ENCODE measurements at places on chromosomes 16 and 17.

GRCh38 chr16:57592591-57593003, 35.8 kb upstream of the ADGRG1 start:
- peak; percentile 49 for DNase-seq

DNA sequence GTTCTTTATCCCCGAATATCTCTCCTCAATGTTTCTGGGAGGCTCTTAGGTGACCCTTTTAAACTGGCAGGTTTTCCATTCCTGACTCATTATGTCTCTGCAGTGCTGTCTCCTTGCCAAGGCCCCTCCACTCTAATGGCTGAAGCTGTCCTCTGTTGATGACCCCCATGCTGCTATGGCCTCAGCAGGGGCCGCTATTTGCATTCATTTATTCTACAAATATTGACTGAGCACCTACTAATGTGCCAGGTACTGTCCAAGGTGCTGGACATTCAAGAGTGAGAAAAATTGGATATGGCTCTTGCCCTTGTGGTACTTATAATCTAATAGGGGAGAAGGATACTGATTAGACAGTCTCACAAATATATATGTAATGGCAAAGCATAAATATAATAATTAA, 55.4 kb downstream of the GP2 start:
- no peak for DNase-seq

DNA sequence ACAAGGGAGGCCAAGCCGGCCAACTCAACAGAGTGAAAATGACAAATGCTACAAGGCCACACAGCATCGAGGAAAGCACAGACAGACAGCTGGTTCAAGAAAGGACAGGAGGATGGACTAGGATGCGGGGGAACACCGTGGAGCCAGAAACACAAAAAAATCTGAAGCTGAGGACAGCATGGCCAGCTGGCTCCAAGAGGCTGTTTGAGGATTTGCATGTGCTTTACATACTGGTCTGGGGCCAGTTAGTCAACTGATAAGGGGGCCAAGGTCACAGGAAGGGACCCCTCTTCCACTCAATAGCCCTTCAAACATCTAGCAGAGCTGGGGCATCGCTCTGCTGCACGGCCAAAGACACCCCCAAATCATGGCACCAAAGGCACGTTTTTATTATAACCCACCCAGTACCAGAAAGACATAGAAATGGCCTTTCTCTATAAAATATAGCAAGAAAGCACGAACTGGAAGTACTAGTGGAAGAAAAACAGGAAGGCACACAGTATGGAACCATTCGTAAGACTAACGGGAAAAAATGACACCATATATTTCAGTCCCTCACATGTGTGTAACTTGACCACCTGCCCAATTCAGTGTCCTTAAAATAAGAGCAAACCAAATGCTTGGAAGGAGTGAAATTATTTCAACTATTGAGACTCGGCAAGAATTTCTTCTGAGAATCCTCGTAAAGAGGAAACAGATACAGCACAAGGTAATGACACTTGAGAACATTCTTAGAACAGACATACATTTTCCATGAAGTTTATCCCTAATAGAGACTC, 7.8 kb upstream of the SRL start:
- DNase-seq: no peak

DNA sequence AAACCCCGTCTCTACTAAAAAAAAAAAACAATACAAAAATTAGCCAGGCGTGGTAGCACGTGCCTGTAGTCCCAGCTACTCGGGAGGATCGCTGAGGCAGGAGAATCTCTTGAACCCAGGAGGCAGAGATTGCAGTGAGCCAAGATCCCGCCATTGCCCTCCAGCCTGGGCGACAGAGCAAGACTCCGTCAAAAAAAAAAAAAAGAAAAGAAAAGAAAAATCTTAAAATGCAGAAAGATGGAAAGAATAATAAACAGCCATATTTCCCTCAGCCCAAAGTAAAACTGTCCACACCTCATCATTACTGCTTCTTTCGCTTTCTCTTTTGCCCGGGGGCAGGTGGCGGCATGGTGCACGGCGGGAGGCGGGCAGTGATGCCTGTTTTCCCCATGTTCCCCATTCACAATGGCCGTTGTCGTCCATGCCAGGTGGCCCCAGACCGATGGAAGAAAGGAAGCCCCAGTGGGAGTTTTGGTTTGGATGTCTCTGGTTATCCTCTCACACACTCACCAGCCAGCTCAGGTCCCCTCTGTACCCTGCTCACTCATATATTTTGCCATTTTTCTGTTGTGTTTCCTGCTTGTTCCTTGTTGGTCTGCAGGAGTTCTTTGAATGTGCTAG, 37.0 kb upstream of the PEMT start:
- DNase-seq: peak; percentile 49

GRCh38 chr17:4901648-4902344, 1.1 kb downstream of the CHRNE start:
- DNase-seq: no peak

DNA sequence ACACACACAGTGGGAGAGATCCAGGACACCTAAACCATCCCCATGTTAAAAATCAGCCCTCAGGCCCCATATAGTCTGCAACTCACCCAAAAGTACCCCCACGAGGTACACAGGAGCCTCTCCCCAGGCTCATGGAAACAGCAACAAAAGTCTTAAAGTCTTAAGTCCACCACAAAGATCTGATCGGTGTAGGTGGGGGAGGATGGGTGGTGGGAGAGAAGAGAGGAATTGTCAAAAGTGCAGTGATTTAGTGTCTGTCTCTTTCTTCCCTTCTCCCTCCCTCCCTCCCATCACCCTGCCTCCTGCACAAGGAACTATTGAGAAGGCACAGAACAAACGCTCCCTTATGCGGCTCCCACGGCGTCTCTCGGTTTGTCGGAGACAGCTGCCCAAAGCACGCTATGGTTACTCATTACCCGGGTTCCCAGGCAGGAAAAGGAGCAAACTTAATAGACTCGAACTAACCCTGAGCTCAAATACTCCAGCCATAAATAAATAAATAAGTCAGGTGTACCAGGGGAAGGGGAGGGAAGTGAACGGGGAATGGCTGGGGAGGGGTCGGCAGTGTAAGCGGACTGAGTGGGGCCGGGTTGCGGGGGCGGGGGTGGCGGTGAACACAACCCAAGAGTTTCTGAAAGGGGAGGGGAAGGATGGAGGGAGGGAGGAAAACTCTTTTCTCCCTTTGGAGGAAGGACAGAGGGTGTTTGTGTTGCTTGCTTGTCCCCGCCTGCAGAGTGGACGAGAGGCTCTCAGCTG, 477.4 kb downstream of the SLC39A11 start:
- DNase-seq: no peak

- no peak for DNase-seq
These were observed 242.1 kb upstream of the GSE1 start for GRCh38 chr16:85370881-85371651.

DNA sequence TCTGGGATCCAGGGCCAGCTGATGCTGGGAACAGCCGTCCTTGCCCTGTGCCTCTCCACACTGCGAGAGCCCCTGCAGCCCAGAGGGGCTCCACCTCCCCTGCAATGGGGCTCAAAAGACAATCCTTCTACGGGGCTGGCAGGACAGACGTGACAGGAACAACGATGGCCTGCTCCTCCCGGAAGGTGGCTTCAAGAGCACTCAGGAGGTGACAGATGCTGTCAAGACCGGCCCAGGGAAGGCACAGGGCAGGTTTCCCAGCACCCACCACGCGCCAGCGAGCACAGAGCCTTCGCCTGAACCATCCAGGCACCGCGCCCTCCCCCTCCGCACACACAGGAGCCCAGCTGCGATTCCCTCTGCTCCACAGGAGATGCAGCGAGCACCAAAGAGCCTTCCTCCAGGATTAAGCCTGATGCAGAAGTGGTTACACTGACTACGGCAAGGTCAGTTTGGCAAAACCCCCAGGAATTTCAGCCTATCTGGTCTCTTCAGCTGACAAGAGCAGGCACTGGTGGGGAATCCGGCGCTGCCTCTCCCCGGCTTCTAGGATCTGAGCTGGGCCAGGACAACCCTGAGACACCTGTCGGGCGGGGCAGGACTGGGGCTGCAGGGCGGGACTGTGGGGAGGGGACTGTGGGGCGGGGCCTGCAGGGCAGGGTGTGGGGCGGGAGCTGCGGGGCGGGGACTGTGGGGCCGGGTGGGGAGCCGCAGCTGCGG, 103.4 kb downstream of the ZNF778 start:
- no peak for DNase-seq

- no peak for DNase-seq
These were observed 2.1 kb upstream of the ESRP2 start for GRCh38 chr16:68238029-68238345.

Measured in activated naive CD4-positive, alpha-beta T cell treated with anti-CD3 and anti-CD28 coated beads, Interleukin-2, amount 50 U/mL, for 16 hours (primary cell).